ENCODE measurements at places on chromosomes 7 and 10.

- DNase-seq = no peak
These were observed 598.1 kb downstream of the SH2D4B start for GRCh38 chr10:81135851-81136250.

DNA sequence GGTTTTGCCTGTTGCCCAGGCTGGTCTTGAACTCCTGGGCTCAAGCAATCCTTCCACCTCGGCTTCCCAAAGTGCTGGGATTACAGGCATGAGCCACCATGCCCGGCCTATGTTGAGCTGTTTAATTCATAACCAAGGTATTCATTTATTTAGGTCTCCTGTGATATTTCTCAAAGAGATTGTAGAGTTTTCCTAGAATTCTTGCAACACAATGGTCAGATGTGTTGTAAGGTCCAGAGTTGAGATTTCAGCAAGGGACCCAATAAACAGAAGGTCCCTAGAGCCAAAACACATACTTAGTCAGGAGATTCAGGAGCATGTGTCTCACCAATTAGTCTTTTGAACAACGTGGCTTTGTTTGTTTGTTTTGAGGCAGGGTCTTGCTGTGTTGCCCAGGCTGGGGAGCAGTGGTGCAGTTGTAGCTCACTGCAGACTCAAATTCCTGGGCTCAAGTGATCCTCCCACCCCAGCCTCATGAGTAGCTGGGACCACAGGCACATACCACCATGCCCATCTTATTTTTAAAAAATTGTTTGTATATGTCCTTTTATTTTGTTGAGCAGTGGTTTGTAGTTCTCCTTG is 321.3 kb upstream of the GALNT17 start:
- no peak for DNase-seq

GRCh38 chr10:72063703-72064391 is 24.5 kb downstream of the SPOCK2 start:
- DNase-seq = no peak

GRCh38 chr7:87312215-87312865 is 33.1 kb upstream of the CROT start:
- peak; percentile 38 for DNase-seq

DNA sequence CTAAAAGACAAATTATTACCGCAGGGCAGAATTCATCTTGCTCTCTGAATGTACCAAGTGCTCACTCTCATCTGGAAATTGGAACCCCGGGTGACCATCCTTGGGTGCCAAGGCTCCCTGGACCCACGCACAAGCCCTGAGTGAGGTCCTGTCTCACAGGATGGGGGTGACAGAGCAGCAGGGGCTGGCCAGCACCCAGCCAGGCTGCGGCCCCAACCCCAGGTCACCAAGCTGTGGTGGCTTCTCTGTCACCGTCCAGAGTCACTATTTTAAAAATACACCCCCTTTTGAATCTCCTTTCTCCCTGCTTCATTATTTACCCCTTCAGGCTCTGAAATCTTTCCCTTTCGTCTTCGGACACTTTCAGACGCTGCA is 148.6 kb downstream of the PRKAG2 start:
- DNase-seq = no peak

DNA sequence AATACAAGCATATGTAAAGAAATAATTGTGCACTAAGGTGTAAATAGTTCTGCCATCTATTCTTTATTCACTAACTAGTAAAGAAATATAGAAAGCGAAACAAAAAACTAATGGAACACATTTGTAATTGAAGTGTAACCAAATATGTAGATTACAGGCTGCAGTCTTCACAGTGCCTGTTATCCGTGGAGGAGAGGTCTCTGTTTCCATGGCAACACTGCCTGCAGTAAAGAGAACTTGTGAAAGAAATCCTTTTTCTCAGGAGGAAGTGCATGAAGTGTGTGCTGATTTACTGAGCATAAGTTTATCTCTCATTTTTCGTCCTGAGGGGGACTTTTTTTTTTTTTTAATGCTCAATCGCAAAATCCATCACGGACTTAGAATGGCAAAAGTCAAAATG is 102.5 kb downstream of the APBB1IP start:
- no peak for DNase-seq

DNA sequence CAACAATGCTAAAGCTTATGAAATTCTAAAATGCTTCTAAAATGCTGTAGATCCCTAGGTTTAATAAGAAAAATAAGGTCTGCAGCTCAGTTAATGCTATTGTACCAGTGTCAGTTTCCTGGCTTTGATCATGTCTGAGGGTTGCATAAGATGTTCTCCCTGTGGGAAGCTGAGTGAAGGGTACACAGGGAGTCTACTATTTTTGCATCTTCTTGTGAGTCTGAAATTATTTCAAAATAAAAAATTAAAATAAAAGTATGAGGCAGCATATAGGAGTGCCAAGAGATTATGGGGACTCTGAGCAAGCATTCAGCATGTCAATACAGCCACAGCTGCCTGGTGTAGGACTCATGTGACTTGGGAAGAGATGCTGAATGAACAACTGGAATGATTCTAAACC is 14.7 kb downstream of the CHST15 start:
- no peak for DNase-seq

- DNase-seq = no peak
These were observed 5.1 kb downstream of the WIPI2 start for GRCh38 chr7:5195157-5195556.

DNA sequence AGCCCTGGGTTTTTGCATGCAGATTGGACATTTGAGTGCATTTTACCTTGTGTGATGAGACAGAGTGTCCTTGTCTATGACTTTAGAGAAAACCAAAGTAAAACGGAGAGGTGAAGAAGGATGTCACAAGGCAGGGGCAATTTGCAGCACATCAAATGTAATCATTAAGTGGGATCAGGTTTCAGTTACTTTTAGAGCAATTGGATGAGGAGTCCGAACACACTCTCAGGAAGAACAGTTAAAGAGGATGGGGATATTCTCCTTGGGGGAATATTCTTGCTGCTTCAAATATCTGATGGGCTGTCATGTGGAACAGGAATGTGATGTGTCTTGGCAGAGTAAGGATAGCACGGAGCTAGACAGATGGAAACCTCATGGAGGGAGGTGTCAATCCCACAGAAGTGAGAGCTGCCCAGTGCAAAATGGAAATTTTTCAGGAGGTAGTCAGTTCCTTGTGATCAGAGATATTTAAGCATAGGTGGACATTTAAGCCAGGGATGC is 757 bp downstream of the RAB19 start:
- DNase-seq = no peak

DNA sequence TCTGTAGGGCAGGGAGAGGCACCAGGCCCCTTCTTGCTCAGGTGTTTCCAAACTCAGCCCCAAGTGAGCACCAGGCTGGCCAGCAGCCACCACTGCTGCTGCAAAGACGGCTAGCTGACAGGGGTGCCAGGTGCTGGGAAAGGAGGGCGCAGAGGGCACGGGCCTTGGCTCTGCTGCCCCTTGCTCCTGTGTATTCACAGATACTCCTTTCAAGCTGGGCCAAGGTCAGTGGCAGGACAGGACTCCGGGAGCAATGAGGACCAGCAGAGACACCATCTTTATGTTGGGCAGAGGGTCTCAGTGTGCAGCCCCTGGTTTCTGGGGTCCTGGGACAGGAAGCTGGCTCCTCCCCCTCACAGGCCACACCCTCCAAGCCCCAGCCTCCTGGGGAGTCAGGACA is 110.1 kb downstream of the SMURF1 start:
- DNase-seq = no peak

GRCh38 chr10:47104786-47105385 is 193.7 kb downstream of the PTPN20 start:
- no peak for DNase-seq

DNA sequence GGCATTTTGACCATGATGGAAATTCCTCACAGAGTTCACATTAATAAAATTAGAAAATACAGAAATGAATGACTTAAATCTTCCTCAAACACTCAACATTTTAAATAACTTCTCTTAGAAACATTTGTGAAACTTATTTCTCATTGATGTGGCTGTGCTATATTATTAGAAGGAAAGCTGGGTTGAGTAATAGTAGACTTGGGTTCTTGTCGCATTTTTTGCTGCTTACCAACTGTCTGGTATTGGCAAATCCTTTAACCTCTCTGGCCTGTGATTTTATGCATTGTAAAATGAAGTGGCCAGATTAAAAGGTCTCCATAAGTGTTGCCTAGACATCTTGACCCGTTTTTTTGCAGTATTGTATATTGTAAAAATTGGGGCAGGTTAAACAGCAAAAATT is 66.5 kb downstream of the VPS50 start:
- DNase-seq = no peak

GRCh38 chr7:85286446-85286845 is 99.6 kb upstream of the SEMA3D start:
- no peak for DNase-seq

DNA sequence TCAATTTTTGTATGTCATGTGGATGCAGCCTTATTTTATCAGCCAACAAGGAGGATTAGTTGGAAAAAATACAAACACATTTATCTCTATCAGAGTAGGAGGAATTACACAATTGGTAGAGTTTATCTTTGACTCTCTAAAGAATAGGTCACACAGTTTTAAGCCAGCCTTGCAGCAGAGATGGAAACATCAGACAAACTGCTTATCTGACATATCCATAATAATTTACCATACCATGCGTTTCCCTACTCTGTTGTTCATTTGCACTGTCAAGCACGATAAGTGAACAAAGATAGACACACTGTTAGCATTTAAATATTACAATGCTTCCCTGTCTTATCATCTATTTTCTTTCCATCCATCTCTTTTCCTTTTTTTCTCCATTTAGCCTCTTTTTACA is 283.7 kb upstream of the SMIM30 start:
- no peak for DNase-seq

DNA sequence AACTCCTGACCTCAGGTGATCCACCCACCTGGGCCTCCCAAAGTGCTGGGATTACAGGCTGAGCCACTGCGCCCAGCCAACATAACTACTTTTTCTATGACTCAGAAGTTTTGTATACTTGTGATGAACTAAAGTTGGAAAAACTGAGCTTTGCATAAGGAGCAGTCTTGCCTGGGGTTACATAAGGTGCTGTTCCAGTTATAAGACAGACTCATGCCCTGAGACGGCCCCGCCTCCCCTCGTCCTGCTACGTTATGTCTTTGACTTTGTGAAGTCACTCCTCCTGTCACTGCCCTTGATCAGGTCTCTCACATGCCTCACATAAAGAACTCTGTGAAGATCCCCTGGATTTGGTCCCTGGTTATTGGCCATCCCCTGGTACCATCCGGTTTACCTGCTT is 40.4 kb upstream of the OPN4 start:
- no peak for DNase-seq

DNA sequence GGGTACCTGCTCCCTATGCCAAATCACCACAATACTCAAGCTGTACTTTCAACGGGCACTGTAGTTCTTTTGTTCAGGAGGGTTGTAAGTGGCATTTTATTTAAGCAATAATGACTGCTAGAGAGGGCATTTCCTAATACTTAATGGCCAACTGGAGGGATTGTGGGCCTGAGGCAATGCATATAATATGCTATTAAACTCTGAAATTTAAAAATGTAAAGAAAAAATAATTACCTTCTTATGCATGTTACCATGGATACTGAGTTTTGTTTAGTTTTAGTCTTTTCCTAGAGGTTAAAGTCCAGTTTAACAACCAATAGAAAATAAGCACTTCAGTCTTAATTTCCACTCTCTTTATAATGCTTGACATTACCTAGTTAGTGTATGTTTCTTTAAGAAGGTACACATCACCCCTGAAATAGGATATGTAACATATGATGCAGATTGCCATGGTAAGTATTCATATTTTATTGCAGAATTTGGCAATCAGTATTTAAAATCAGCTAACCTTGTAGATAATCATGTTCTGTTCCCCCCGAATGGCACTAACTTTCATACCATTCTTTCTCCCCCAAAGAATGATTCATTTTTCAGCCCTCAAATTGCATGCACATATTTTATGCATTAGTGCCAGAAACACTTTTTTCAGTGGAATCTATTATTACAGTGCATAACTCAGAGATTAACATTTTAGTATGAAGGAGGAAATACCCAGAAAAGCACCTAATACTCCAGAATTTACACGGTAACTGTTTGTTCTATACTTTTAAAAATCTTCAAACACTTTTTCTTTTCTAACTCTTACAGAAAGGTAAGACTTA is 90.3 kb upstream of the ZNF438 start:
- DNase-seq = no peak

DNA sequence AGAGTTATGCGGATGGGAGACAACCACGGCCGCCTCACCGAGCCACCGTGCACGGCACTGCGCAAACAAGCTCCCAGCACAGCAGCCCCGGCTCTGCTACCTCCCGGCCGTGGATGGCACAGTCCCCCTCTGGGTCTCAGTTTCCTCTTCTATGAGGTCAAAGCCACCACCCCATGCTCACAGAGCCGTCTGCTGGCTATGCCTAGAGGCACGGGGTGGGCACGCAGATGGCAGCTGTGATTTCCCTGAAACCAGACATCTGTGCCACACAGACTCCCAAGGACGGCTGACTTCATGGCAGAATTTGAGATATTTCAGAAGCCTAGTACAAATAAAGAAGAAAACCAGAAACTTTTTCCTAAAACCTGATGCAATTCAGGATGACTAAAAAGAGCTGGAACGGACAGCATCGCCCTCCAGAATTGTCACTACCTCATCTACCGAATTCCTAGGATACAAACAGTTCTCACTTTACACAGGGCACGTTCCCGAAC is 73.2 kb downstream of the AMZ1 start:
- DNase-seq = no peak

GRCh38 chr10:28343252-28343651 is 40.4 kb upstream of the MPP7 start:
- no peak for DNase-seq

GRCh38 chr10:121380211-121380610 is 218.0 kb downstream of the FGFR2 start:
- DNase-seq = no peak

DNA sequence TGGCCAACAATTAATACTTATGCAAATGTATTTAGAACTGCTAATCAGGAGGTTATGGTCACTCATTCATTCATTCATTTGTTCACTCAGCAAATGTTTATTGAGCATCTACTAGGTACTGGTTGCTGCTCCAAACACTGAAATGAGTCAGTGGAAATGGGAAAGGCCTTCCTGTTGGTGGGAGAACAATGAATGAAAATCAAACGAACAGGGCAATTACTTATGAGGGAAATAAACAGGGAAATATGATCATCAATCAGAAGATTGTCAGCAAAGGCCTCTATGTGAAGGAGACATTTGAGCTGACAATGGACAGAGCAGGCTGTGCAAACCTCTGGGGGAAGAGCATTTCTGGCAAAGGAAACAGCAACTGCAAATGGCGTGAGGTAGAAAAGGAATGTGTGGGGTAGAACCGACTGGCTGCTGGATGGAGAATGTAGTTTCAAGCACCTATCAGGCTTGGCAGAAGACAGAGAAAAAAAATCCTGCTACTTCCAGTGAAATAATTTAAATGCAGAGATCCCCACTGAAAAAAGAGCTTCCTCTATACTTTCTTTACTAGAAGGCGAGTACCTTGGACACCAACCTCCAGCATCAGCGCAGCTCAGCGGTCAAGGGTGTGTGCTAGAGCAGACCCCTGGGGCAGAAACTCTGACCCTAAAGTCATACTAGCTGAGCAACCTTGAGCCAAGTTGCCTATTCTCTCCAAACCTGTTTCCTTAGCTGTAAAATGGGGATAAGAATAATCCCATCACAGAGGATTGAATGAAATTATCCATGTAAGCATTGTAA is 108.8 kb upstream of the EEPD1 start:
- no peak for DNase-seq

Measured in NCI-H1092 (cell line).